Naive thymus-derived CD4-positive, alpha-beta T cell (primary cell): ENCODE measurements at places on chromosomes 11 and 22.

- no peak overlapping the region for H3K27ac ChIP-seq
- no peak overlapping the region for H3K4me3 ChIP-seq
- DNase-seq, result no peak
- no peaks in the 10 kb centered on the region for H3K36me3 ChIP-seq
- no peaks in the 10 kb centered on the region for H3K27me3 ChIP-seq
- H3K4me1 ChIP-seq, result peaks cover 15% of the 10 kb centered on the region
Measured at GRCh38 chr11:73651661-73652045, 5.3 kb downstream of the PLEKHB1 start.

GRCh38 chr11:72789493-72790131 lies 4.2 kb downstream of the STARD10 start:
- H3K4me1 ChIP-seq, result peaks cover 16% of the 10 kb centered on the region
- no peak overlapping the region for H3K27ac ChIP-seq
- no peaks in the 10 kb centered on the region for H3K36me3 ChIP-seq
- H3K27me3 ChIP-seq, result no peaks in the 10 kb centered on the region

- H3K36me3 ChIP-seq, result no peaks in the 10 kb centered on the region
- no peaks in the 10 kb centered on the region for H3K27me3 ChIP-seq
- no peak overlapping the region for H3K27ac ChIP-seq
- no peaks in the 10 kb centered on the region for H3K4me1 ChIP-seq
- H3K4me3 ChIP-seq, result no peak overlapping the region
- DNase-seq, result no peak
Measured at GRCh38 chr11:3139086-3139440, 26.0 kb downstream of the OSBPL5 start.

DNA sequence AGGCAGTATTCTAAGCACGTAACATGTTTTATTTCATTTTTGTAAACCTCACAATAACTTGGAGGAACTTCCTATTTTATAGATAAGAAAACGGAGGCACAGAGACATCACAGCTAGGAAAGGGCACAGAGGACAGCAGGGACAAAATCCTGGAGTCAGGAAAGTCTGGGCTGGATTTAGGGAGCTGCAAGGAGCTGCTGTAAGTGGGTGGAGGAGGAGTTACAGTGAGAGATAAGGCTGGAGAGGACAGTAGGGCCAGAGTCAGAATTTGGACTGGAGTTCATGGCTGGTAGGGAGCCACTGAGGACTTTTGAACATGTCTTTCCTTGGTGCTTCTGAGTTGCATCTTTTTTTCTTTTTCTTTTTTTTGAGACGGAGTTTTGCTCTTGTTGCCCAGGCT lies 32.2 kb upstream of the PTPRJ start:
- no peak overlapping the region for H3K27ac ChIP-seq
- DNase-seq, result no peak
- no peak overlapping the region for H3K4me3 ChIP-seq
- H3K36me3 ChIP-seq, result no peaks in the 10 kb centered on the region
- H3K27me3 ChIP-seq, result no peaks in the 10 kb centered on the region

GRCh38 chr11:73280626-73281025 lies 8.5 kb downstream of the P2RY6 start:
- H3K4me3 ChIP-seq, result no peak overlapping the region
- DNase-seq, result no peak
- H3K27ac ChIP-seq, result no peak overlapping the region
- H3K36me3 ChIP-seq, result no peaks in the 10 kb centered on the region

- H3K4me1 ChIP-seq, result no peaks in the 10 kb centered on the region
- H3K27ac ChIP-seq, result no peak overlapping the region
- no peak overlapping the region for H3K4me3 ChIP-seq
- no peak for DNase-seq
- H3K36me3 ChIP-seq, result no peaks in the 10 kb centered on the region
Measured at GRCh38 chr11:42631220-42631843, 680.5 kb upstream of the API5 start.

DNA sequence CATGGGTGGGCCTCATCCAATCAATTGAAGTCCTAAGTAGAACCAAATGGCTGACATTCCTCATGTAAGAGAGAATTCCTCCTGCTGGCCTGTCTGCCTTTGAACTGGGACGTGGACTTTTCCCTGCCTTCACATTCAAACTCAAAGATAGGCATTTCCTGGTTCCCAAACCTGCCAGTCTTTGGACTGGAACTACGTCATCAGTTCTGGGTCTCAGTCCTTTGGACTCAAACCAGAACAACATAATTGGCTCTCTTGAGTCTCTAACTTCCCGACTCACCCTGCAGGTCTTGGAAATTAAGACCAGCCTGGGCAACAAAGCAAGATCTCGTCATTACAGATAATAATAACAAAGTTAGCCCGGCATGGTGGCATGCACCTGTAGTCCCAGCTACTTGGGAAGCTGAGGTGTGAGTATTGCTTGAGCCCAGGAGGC lies 38.7 kb upstream of the NARS2 start:
- no peaks in the 10 kb centered on the region for H3K27me3 ChIP-seq
- no peak overlapping the region for H3K27ac ChIP-seq
- H3K4me1 ChIP-seq, result no peaks in the 10 kb centered on the region
- no peak for DNase-seq
- H3K4me3 ChIP-seq, result no peak overlapping the region

GRCh38 chr11:73795925-73796632 lies 8.4 kb downstream of the MRPL48 start:
- DNase-seq, result no peak
- H3K27me3 ChIP-seq, result no peaks in the 10 kb centered on the region
- H3K4me1 ChIP-seq, result no peaks in the 10 kb centered on the region
- H3K36me3 ChIP-seq, result no peaks in the 10 kb centered on the region
- H3K4me3 ChIP-seq, result no peak overlapping the region
- no peak overlapping the region for H3K27ac ChIP-seq

GRCh38 chr11:116969694-116970093 lies 128.5 kb downstream of the SIK3 start:
- H3K27ac ChIP-seq, result no peak overlapping the region
- H3K36me3 ChIP-seq, result no peaks in the 10 kb centered on the region
- no peaks in the 10 kb centered on the region for H3K4me1 ChIP-seq
- H3K4me3 ChIP-seq, result no peak overlapping the region

DNA sequence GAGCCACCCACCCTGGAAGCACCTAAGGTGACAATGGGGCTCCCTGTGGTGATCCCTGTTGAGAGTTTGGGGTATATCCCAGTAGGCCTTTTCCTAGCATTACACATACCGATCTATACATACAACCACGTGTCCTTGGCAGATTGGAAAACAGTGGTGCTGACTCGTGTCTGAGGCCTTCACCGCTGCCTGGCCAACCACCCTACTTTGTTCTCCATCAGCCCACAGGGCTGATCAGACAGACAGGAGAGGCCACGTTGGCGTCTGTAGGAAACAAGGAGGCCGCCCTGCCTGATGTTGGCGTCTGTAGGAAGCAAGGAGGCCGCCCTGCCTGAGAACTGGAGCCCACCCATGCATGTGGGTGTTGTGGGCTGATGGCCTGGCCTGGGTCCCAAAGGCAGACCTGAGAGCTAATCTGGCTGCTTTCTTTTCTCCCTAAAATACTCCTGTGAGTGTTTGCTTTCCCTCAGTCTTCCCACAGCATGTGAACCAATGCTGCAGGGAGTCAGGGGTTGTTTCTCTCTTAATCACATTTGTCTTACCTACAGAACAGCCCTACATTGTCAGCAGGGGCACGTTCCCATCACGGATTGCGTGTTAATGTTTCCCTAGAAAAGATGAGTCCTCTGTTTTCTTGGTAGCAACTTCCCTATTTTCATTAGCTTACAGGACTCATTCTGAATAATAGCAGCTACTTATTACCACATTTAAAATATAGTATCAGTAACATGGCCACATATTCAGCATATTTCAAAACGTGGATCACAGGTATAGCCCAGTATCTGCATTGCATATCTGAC lies 57.2 kb downstream of the SBF1 start:
- no peak overlapping the region for H3K4me3 ChIP-seq
- no peaks in the 10 kb centered on the region for H3K27me3 ChIP-seq
- H3K27ac ChIP-seq, result no peak overlapping the region
- H3K4me1 ChIP-seq, result no peaks in the 10 kb centered on the region
- H3K36me3 ChIP-seq, result no peaks in the 10 kb centered on the region

- no peaks in the 10 kb centered on the region for H3K27me3 ChIP-seq
- no peak overlapping the region for H3K27ac ChIP-seq
- no peaks in the 10 kb centered on the region for H3K36me3 ChIP-seq
- DNase-seq, result no peak
Measured at GRCh38 chr22:48331691-48332220, 1495.9 kb downstream of the BRD1 start.

DNA sequence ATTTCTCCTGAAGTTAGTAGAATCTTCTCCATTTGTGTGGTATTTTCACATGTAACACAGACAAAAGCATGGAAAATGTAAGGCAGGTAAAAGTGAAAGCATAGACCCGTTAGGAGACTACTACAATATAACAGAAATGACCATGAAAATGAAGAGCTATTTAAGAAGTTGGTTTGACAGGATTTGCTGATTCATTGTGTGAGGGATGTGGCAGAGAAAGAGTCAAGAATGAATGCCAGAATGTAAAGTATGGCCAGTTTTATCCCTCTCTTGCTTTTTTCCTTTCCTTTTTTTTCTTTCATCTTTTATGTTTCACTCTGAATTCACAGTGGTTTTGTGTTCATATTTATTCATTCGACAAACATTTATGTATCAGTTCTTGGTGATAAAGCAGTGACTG lies 115.9 kb downstream of the ARFGAP2 start:
- no peak overlapping the region for H3K4me3 ChIP-seq
- no peaks in the 10 kb centered on the region for H3K4me1 ChIP-seq
- H3K27me3 ChIP-seq, result no peaks in the 10 kb centered on the region

GRCh38 chr11:73396251-73396930 lies 20.2 kb downstream of the RELT start:
- no peaks in the 10 kb centered on the region for H3K4me1 ChIP-seq
- H3K27ac ChIP-seq, result no peak overlapping the region
- no peak for DNase-seq
- no peak overlapping the region for H3K4me3 ChIP-seq

GRCh38 chr11:10608584-10608983 lies 40.1 kb upstream of the LYVE1 start:
- no peak overlapping the region for H3K4me3 ChIP-seq
- H3K36me3 ChIP-seq, result no peaks in the 10 kb centered on the region
- H3K27me3 ChIP-seq, result no peaks in the 10 kb centered on the region
- no peak overlapping the region for H3K27ac ChIP-seq
- DNase-seq, result no peak
- H3K4me1 ChIP-seq, result peaks cover 4% of the 10 kb centered on the region

GRCh38 chr22:49239264-49240015 lies 588.2 kb downstream of the BRD1 start:
- no peak overlapping the region for H3K27ac ChIP-seq
- no peak overlapping the region for H3K4me3 ChIP-seq
- no peak for DNase-seq
- H3K36me3 ChIP-seq, result no peaks in the 10 kb centered on the region
- H3K27me3 ChIP-seq, result no peaks in the 10 kb centered on the region

DNA sequence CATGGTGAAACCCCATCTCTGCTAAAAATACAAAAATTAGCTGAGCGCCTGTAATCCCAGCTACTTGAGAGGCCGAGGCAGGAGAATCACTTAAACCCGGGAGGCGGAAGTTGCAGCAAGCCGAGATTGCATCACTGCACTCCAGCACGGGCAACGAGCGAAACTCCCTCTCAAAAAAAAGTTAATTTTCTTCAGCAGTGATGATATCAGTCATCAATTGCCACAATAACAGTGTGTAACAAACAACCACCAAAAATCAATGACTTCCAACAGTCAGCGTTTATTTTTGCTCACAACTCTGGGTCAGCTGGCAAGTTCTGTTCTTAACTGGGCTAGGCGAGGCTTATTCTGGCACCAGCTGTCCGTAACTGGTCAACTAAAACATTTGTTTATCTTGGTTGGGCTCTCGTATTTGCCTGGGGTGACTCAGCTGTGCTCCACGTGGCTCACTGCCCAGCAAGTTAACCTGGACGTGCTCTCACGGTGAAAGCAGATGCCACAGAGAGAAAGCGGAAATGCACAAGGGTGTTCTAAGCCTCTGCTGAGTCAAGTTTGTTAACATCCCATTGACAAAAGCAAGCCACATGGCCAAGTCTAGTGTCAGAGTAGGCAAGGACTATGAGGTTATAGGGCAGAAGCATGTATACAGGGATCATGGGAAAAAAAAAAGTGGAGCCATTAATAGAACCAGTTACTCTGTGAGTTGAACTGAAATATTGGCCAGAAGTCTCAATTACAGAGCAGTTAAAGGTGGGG lies 52.1 kb downstream of the LHFPL7 start:
- no peaks in the 10 kb centered on the region for H3K27me3 ChIP-seq
- H3K4me1 ChIP-seq, result no peaks in the 10 kb centered on the region
- no peak overlapping the region for H3K27ac ChIP-seq
- H3K4me3 ChIP-seq, result no peak overlapping the region

DNA sequence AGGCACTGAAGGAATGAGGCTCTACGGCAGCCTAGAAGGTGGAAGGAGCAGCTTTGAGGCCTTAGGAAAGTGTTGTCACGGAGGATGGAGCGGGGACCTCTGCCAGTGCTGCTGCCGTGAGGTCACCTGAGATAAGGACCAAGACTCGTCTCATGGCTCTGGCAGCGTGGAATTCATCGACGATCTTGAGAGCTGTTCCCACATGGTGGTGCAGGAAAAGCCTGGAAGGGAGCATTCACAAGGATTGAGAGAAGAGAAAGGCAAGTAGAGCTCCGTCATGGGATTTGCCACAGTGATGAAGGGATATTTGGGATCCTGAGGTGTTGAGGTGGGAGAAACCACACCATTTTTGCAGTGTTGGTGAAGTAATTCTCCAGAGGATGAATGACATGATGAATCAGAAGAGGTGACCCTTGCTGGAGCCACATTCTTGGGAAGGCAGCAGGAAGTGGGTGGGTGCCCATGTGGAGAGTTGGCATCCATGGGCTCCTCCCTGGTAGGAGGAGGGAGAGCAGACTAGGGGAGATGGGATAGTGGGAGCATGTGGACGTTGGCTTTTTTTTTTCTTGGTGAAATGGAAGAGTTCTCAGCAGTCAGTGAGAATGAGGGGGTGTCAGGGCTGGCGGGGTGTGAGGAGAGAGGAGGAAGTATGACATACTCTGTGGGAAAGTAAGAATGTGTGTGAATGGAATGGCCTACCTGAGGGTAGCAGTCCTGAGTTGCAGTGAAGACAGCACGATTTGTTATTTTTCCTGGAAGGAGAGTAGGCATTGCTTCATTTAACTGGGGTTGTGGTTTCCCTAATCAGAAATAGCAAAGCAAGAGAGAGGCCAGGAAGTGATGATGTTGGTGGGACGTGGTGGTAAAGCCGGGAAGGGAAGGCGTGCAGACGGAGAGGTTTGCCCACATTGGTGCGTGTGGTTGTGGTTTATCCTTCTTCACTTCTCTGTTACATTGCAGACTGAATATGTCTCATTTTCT lies 11.1 kb downstream of the PPP6R3 start:
- H3K4me3 ChIP-seq, result peak overlapping the region; percentile 51
- peak overlapping the region; percentile 53 for H3K27ac ChIP-seq
- DNase-seq, result peak; percentile 63
- peaks cover 7% of the 10 kb centered on the region for H3K36me3 ChIP-seq
- peaks cover 60% of the 10 kb centered on the region for H3K4me1 ChIP-seq

GRCh38 chr22:19974268-19974861 lies 32.7 kb upstream of the TXNRD2 start:
- no peak for DNase-seq
- H3K4me3 ChIP-seq, result no peak overlapping the region
- peaks cover 7% of the 10 kb centered on the region for H3K4me1 ChIP-seq
- no peaks in the 10 kb centered on the region for H3K27me3 ChIP-seq
- no peak overlapping the region for H3K27ac ChIP-seq

- H3K36me3 ChIP-seq, result no peaks in the 10 kb centered on the region
- no peak for DNase-seq
- H3K4me3 ChIP-seq, result no peak overlapping the region
- no peaks in the 10 kb centered on the region for H3K27me3 ChIP-seq
Measured at GRCh38 chr11:38927993-38928392, 2330.0 kb upstream of the RAG2 start.
